ENCODE measurements at places on chromosomes 5 and 9. TPM values are rescaled to one million over a fixed set of nuclear protein-coding genes. Genes with fewer than 3 reads are reported as not detected.

Gene KCNT1
- 0.17 TPM for total RNA-seq

Gene KIF27
- 4.3 TPM for total RNA-seq

DNA sequence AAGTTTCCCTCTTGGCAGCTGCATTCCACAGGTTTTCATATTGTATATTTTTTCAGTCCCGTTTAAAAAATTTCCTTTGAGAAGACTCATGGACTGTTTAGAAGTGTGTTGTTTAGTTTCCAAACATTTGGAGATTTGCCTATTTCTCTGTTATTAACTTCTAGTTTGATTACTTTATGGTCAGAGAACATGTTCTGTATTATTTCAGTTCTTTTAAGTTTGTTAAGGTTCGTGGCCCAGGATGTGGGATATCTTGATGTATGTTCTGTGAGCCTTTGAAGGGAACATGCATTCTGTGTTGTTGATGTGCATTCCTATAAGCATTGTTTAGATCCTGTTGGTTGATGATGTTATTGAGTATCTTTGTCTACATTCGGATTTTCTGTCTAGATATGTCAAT, 153.6 kb downstream of the CACNA1B start:
- no peak for DNase-seq

- peak; percentile 29 for DNase-seq
Measured at GRCh38 chr9:34500623-34501267, 22.0 kb downstream of the ENHO start.

Gene HRCT1
- 0.32 TPM for total RNA-seq

Gene FAT2
- 0.05 TPM for total RNA-seq

DNA sequence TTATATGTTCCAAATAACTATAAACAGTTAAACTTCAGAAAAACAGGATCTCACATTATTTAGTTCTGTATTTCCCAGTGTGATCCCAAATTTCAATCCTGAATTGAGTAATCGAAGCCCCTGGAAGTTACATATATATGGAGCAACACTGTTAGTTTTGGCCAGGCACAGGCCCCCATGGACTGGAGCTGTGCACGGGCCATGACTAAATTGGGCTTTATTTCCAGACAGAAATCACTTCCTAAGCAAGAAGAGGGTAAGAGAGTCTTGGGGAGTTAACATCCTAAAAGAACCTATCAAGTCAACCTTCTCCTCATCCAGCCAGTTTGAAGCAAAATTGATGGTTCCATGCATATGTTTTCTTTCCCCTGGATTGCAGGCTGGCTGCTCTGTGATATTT, 393.0 kb downstream of the TMEM167A start:
- DNase-seq: no peak

DNA sequence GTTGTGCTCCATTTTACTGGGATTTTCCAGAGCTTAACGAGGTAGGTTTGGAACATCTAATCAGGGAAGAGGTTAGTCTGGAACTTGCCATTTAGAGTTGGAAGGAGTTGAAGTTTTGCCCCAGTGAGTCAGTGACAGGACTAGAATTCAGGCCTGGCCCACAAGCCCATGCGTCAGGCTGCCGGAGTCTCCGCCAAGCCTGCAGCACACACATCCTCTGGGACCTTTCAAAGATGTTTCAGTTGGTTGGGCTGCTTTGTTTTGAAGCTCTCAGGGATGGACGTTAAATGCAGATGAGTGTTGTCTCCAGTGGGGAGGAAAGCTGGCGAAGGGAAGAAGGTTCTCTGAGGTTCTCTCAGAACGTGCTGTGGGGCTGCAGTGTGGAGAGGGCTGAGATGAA, 147.0 kb downstream of the PSAT1 start:
- no peak for DNase-seq

GRCh38 chr5:40734986-40735385, 20.8 kb downstream of the TTC33 start:
- DNase-seq: no peak

GRCh38 chr5:116097301-116097700, 12.5 kb downstream of the COMMD10 start:
- no peak for DNase-seq

- no peak for DNase-seq
Measured at GRCh38 chr5:43553381-43553780, 3.5 kb downstream of the PAIP1 start.

DNA sequence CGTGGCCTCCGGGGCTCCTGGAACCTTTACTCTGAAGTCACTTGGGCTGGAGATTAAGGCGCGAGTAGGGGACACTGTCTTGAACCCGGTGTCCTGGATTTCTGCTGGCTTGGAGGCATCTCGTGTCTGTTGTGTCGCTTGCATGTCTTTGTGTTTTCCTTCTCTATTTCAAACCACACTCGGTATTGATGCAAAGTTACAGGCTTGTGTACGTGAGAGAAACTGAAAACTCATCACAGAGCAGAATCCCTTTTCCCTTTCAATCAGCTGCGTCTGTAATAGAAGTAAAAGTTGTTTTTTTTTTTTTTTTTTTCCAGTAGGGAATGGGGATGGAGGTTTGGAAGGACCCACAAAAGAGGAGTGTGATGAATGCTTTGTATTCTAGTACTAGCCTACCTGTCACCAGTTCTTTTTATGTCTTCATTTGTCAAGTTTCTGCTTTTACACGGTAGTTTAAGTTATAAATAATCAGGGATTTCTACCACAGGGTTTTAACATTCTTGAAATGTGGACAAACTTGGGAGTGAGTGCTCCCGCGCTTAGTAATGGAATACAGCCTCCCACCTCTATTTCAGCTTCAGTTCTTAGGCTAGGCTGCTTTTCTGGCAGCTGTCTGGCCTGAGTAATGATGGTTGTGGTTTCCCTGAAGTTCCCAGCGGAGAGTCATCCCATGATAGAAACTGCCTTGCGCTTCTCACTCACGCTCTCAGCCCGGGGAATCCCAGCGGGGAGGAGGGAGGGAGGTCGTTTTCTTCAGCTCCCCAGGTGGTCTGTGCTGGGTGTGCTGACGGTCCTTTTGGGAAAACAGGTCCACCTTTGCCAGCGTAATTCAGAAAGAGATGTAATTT, 763 bp downstream of the TJP2 start:
- no peak for DNase-seq

Measured in HCT116 (cell line).